NCI-H446 (cell line): ENCODE measurements at places on chromosomes 3 and 15.

- no peak for DNase-seq
Observed at GRCh38 chr3:123392871-123393620, 55.8 kb downstream of the ADCY5 start.

GRCh38 chr15:41789236-41789635 lies 15.0 kb downstream of the MAPKBP1 start:
- DNase-seq = no peak

- no peak for DNase-seq
Observed at GRCh38 chr3:37154668-37155314, 19.6 kb downstream of the LRRFIP2 start.

- DNase-seq = no peak
Observed at GRCh38 chr3:44016818-44017217, 224.9 kb upstream of the TOPAZ1 start.

DNA sequence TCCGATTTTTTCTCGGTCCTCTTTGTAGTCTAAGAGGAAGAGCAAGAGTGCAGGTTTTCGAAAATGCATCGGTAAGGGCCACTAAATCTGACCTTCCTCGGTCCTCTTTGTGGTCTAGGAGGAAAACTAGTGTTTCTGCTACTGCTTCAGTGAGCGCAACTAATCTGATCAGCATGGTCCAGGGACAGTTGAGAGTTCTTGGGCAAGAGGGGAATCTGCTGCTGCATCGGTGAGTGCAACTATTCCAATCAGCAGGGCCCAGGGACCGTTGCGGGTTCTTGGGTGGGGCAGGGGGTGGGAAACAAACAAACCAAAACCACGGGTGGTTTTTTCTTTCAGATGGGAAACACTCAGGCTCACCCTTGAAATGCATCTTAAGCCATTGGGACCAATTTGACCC lies 10.5 kb upstream of the OSBPL11 start:
- DNase-seq = no peak

GRCh38 chr15:67145710-67146109 lies 80.3 kb downstream of the SMAD3 start:
- DNase-seq = no peak

DNA sequence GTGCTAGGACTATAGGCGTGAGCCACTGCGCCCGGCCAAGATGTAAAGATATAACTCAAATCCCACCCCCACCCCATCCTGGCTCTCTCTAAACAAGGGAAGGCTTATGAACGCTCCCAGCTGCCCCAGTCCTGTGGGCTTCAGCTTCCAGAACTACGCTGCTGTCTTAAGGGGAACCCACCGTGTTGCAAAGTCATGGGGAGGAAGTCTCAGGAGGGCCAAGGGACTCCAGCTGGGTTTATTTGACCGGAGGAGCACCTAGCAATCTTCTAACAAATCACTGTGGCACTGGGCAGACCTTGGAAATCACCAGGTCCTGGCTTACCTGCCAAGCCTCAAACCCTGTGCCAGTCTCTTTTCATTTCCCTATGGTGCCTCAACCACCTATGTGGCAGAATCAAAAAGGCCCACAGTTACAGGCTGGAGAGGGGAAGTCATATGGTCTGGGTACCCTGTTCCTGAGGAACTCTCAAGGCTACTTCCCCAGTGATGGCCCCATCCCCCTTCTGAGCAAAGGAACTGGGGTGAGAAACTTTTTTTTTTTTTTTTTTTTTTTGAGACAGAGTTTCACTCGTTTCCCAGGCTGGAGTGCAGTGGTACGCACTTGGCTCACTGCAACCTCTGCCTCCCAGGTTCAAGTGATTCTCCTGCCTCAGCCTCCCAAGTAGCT lies 83.4 kb downstream of the RBPMS2 start:
- DNase-seq = no peak

DNA sequence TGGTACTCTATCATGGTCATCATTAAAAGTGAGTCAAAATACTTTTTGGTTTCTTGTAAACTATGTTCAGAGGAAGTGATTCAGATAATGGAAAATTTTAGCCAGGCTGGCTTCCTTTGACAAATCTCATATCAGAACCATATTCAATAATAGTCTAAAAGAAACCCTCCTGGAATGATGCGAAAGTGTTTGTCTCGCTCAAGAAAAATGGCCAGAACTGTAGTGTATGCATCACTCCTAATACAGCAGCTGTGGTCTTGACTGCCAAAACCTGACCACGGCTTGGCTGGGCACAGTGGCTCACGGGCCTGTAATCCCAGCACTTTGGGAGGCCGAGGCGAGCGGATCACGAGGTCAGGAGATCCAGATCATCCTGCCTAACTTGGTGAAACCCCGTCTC lies 35.6 kb upstream of the KCNMB2 start:
- no peak for DNase-seq

DNA sequence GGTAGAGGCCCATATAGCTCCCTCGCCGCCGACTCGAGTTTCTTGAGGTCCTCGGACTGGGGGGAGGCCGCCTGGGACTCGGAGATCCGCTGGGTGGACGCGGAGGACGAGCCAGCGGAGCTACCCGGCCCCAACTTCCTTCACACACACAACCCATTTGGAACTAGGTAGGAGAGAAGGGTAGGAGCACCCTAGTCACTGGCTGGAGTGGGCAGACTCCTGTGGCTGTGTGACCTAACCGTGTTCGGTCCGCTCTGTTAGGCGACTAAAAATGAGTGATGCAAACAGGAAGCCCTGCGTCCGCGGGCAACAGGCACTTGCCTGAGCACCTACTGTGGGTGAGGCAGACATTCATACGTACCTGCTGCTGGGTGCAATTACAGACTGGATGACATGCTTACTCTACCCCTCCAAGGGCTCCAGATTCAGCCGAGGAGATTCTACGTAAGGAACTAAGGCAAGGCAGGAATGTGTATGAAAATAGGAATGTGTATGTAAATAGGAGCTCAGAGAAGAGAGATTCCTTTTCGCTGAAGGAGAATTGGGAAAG lies 4.6 kb upstream of the SIN3A start:
- no peak for DNase-seq

- peak; percentile 8 for DNase-seq
Observed at GRCh38 chr3:161508852-161509477, 12.4 kb downstream of the OTOL1 start.
